ENCODE measurements at places on chromosomes 11 and 22. TPM values are rescaled to one million over a fixed set of nuclear protein-coding genes. Genes with fewer than 3 reads are reported as not detected.

DNA sequence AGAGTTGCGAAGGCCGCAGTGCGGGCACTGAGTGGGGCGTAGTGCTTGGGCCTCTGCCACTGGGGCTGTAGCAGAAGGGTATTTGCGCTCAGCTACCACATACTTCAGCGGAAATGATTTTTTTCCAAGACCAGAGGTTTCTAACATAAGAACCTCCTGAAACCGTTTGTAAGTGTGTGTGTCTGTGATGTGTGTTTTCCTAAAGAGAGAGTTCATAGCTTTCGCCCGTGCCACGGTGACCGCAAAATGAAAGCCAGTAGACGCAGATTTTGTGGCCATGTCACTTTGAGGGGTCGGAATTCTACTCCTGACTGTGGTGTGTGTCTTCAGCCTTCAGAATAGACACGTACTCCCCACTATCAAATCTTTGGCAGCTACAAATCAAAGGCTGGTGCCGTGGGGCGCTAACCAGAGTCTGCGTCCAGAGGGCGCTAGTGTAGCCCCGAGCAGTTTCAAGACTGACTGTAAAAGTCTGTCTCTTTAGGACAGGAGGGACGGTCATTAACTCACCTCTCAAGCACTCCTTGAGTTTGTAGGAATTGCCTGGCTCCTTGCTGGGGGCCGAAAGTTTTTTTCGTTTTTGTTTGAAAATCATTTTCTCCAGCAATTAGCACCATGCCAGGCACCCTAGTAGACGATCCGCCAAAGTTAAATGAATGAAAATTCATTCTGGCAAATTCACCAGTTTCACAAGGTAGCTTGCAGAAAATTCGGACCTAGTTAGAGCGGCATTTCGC, 2.5 kb upstream of the CALCA start:
- DNase-seq, result peak; percentile 45

GRCh38 chr11:84608837-84609196, 1018.3 kb downstream of the DLG2 start:
- no peak for DNase-seq

GRCh38 chr11:116631201-116631600, 141.6 kb downstream of the BUD13 start:
- DNase-seq, result no peak

DNA sequence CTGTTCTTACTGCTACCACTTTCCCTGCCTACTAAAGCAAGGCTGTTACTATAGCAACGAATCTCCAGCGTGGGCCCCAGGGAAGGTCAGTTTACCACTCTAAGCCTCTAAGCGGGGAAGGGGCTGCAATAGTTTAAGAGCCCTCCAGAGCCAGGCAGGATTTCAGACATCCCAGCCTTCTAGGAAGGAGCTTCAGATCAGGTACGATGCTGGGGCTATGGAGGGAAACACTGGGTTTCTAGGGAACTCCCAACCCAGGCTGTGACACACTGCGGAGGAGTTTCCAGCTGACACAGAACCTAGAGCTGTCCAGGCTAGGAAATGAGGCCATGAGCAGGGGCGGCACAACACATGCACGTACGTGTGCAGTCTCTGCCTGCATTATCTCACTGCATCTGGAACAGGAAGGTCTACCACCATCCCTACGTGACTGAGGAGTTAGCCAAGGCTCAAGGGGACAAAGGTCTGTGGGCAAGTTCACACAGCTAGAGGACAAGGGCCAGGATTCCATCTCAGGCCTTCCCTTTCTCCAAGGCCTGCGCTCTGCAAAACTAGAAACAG, 20.4 kb downstream of the HPS4 start:
- no peak for DNase-seq

TMPRSS13 gene
- polyA plus RNA-seq, result 0.12 TPM

DNA sequence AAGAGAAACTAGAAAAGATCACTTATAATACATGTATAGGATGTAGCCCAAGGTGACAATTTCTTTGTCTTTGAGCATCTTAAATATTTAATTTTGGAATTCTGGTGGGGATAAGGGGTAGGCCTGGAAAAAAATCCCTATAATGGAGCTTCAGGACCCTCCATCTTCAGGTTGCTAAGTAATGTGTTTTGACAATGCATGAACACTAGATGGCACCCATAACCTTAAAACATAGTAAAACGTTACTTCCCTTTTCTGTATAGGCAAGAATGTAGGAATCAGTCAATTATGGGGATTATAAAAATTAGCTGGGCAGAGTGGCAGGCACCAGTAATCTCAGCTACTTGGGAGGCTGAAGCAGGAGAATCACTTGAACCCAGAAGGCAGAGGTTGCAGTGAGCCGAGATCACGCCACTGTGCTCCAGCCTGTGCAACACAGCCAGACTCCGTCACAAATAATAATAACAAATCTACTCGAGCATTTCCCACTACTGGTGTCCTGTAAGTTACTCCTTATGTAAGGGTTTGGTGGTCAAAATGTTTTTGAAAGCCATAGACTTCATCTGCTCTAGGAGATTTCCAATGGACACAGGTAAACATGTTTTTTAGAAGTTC, 541.9 kb upstream of the CCDC90B start:
- peak; percentile 27 for DNase-seq

SYT12 gene
- not detected for polyA plus RNA-seq

- DNase-seq, result peak; percentile 36
Observed at GRCh38 chr22:16917144-16918003, 90.6 kb downstream of the GAB4 start.

DNA sequence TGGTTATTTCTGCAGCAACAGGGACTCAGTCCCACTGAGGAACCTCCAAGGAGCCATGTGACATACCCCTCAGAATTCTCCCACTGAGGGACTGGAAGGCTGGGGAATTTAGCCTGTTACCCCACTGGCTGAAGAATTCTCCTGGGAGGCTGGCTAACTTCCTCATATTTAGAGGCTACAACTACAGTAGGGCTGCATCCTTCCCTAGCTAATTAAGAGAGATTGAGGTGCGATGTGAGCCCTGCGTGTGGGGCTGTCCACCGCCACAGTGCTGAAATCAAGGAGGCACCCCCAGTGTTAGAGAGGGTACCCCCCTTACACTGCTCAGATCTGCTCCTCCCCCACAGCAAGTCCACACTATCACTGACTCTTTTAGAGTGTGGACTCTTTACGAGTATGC, 21.1 kb downstream of the EIF3F start:
- DNase-seq, result no peak

- DNase-seq, result no peak
Observed at GRCh38 chr22:42357634-42358296, 74.4 kb downstream of the NFAM1 start.

- DNase-seq, result no peak
Observed at GRCh38 chr11:34224434-34224966, 119.1 kb downstream of the NAT10 start.

- DNase-seq, result peak; percentile 13
Observed at GRCh38 chr11:112942966-112943643, 18.1 kb upstream of the NCAM1 start.
